H1 (cell line): ENCODE measurements at places on chromosomes 13 and 19. TPM values are rescaled to one million over a fixed set of nuclear protein-coding genes. Genes with fewer than 3 reads are reported as not detected.
A peak's percentile ranks its signal among the peaks of the same experiment; 100 is the strongest.

The IZUMO4 gene
- total RNA-seq, result 1.3 and 1.8 TPM in 2 replicates

The ZNF333 gene
- total RNA-seq, result 7.3 and 7.5 TPM in 2 replicates

The XRCC1 gene
- 42.5 and 48.5 TPM in 2 replicates for total RNA-seq

The NLRP5 gene
- total RNA-seq, result not detected in 2 replicates

The ADAMTS10 gene
- 14.0 and 17.4 TPM in 2 replicates for total RNA-seq

The CTXN1 gene
- total RNA-seq, result 58.0 and 64.5 TPM in 2 replicates

The CGB5 gene
- total RNA-seq, result 0.63 TPM in 1 of 2 replicates, not detected in the other

The CHST8 gene
- 9.9 and 10.8 TPM in 2 replicates for total RNA-seq

DNA sequence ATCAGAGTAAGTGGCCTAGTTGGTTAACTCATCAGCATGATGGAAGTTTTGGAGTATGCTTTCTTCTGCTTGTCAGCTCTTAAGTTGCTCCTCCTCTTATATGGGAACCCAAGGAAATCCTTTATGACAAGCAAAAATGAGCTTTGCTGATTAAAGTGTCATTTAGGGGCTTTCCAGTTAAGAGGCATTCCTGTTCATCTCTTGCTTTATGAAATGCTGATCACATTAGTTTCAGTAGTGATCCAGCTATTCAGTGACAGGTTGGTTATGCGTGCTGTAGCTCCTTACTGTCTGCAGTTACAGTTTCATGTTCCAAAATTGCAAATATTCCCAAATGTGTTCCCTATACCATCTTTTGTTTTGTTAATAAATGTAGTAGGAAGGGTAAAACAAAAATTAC lies 146.6 kb downstream of the CDK8 start:
- no peak overlapping the region; the same call in 1 of the 2 replicates for H3K27ac ChIP-seq
- H3K4me3 ChIP-seq, result no peak overlapping the region
- no peak for DNase-seq
- H3K27me3 ChIP-seq, result no peaks in the 10 kb centered on the region

GRCh38 chr19:5171711-5172110 lies 168.9 kb downstream of the PTPRS start:
- no peak for DNase-seq
- no peak overlapping the region for H3K4me3 ChIP-seq
- H3K27me3 ChIP-seq, result no peaks in the 10 kb centered on the region

DNA sequence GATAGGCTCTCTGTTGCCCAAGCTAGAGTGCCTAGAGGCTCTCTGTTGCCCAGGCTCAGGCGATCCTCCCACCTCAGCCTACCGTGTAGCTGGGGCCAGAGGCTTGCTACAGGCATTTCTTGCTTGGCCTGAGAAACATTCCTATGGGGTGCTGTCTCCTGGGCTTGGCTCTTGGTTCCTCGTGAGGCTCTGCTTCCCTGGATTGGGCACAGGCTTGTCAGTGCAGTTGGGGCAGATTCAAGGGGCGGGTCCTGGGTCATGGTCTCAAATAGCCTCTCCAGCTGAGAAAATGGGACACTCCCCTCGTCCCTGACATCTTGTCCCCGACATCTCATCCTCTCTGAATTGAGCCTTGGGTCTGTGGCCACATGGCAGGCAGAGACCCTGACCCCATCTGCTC lies 4.9 kb downstream of the TSSK6 start:
- H3K4me1 ChIP-seq, result no peaks in the 10 kb centered on the region
- no peaks in the 10 kb centered on the region for H3K27me3 ChIP-seq
- H3K4me3 ChIP-seq, result no peak overlapping the region
- H3K36me3 ChIP-seq, result peaks cover under 1% of the 10 kb centered on the region; the same call in 1 of the 2 replicates

- DNase-seq, result no peak
- no peaks in the 10 kb centered on the region for H3K27me3 ChIP-seq
- H3K27ac ChIP-seq, result no peak overlapping the region
- H3K4me1 ChIP-seq, result no peaks in the 10 kb centered on the region
These were observed 28.4 kb downstream of the TMTC4 start for GRCh38 chr13:100646030-100646673.

- H3K27me3 ChIP-seq, result no peaks in the 10 kb centered on the region
- no peak for DNase-seq
- H3K4me1 ChIP-seq, result no peaks in the 10 kb centered on the region
- H3K4me3 ChIP-seq, result no peak overlapping the region
- no peak overlapping the region for H3K27ac ChIP-seq
- no peaks in the 10 kb centered on the region for H3K36me3 ChIP-seq
These were observed 540.0 kb downstream of the LMO7 start for GRCh38 chr13:76175961-76176725.

DNA sequence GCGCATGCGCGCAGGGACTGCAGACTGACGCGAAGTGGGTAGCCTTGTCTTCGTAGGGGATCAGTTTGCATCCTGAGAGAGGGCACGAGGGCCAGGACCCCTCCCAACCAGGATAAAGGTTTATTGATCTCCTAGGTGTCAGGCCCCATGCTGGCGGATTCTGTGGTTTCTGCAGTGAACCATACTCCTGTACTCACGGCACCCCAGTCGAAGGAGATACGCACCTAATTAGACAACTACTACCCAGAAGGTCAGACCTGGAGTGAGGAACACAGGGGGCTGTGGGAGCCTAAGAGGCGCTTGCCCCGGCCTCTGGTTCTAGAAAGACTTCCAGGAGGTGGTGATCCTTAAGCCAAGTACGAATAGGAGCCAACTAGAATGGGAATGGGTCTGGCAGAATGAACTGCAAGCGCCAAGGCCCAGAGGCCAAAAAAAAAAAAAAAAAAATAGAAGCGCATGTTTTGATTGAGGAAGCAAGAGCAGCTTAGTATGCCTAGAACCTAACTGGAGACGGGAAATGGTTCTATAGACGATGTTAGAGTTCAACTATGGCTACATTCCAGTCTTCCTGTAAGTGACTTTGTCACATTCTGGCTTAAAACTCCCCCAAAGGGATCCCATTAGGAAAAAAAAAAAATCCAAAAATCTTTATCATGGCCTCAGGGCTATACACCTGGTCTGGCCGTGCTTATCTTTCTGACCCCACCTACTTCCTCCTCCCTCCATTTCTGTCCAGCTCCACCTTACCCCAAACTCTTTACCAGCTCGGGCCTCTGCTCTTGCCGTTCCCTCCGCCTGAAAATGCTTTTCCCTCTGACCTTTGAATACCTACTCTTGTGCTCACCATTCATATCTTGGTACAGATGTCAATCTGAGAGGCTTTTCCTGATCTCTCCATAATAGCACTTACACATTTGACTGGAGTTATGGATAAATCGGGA lies 902 bp upstream of the ZNF428 start:
- H3K4me3 ChIP-seq, result peak overlapping the region; percentile 75
- H3K27me3 ChIP-seq, result no peaks in the 10 kb centered on the region
- H3K36me3 ChIP-seq, result no peaks in the 10 kb centered on the region
- peak overlapping the region; percentile 99 for H3K27ac ChIP-seq

DNA sequence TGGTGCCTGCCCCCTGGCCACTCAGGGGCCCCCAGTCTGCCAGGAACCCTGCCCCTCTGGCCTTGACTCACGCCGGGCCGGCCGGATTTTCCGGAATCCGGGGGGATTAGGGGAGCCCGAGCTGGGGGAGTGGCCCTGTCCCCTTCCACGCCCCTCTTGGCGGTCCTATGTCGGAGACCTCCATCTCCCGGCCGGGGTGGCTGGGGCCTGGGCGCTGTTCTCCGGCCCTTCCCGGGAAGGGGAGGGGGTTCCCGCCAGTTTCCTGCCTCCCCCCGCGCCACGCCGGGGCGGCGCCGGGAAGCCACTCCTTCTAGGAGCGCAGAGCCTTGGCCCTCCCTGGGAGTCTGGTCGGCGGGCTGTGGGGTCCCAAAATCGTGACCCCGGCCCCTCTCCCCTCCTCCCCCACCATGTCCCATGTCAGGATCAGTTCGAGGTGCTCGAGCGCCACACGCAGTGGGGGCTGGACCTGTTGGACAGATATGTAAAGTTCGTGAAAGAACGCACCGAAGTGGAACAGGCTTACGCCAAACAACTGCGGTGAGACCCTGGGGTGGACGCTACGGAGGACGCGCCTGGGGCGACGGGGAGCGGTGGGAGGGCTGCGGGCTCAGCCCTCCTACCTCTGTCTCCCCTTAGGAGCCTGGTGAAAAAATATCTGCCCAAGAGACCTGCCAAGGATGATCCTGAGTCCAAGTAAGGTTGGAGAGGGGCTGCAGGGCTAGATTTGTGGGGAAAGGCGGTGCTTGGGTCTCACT lies 1.3 kb downstream of the TRIP10 start:
- no peak for DNase-seq
- peak overlapping the region; percentile 63; the same call in 1 of the 2 replicates for H3K27ac ChIP-seq
- peak overlapping the region; percentile 84 for H3K4me3 ChIP-seq
- peaks cover 23% of the 10 kb centered on the region for H3K4me1 ChIP-seq
- H3K36me3 ChIP-seq, result peaks cover 17% of the 10 kb centered on the region

- H3K36me3 ChIP-seq, result no peaks in the 10 kb centered on the region
- no peak for DNase-seq
- H3K4me1 ChIP-seq, result peaks cover 14% of the 10 kb centered on the region
- no peak overlapping the region for H3K27ac ChIP-seq
- H3K27me3 ChIP-seq, result no peaks in the 10 kb centered on the region
These were observed 9.4 kb upstream of the CACNG6 start for GRCh38 chr19:53982001-53982451.

- no peak for DNase-seq
- H3K36me3 ChIP-seq, result no peaks in the 10 kb centered on the region
- H3K4me3 ChIP-seq, result no peak overlapping the region
These were observed 2.2 kb upstream of the ARHGAP33 start for GRCh38 chr19:35773020-35773806.

DNA sequence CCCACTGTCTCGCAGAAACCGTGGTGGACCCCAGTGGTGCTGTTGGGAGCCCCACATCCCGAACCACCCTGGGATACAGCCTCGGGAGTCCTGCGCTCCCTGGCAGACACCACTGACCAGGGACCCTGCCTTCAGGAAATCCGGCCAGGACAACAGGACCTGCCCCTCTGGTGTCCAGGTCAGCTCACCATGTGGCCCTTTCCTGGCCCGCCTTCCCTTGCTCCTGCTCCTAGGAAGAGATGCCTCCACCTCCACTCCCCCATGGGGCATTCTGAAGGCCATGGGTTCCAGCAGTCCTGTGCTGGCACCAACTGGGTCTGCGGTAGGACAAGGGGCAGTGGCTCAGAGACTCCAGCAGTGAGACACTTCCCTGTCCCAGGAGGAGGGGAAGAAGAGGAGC lies 22.5 kb upstream of the SLC7A10 start:
- H3K27me3 ChIP-seq, result no peaks in the 10 kb centered on the region
- H3K36me3 ChIP-seq, result no peaks in the 10 kb centered on the region
- no peak overlapping the region for H3K27ac ChIP-seq
- no peak for DNase-seq
- no peak overlapping the region for H3K4me3 ChIP-seq

DNA sequence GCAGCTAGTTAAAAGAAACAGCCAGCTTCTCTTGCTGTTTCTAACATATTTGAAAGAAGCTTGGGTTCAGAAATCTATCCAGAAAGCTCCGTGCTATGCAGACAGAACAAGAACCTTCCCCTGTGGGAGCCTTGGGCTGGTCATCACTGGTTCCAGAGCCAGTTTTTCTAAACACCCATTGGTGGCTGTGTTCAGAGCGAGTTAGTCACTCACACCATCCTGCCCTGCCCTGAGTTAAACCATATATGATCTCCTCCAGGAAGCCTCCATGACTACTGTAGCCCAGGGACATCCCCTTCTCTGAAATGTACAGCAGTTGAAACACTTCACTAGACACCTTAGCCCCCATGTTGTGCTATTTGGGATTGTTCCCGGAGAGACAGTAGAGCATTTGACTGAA lies 200.8 kb upstream of the SGCG start:
- no peak overlapping the region for H3K27ac ChIP-seq
- H3K27me3 ChIP-seq, result no peaks in the 10 kb centered on the region
- no peak overlapping the region for H3K4me3 ChIP-seq

DNA sequence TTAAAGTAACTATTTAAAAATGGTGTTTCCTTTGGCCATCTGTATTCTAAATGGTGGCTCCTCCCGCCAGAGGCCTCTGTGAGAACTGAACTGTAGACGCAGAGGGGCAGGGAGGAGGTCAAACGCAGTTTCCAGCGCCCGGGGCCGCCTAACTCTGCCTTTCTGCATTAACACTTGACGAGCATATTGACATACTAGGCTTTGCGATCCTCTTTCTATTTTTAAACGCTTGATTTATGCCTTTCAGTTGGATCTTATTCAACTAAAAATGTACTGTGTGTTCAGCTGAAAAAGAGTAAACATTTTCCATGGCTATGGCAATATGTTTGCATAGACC lies 74.7 kb downstream of the SPACA7 start:
- H3K4me1 ChIP-seq, result no peaks in the 10 kb centered on the region
- H3K4me3 ChIP-seq, result no peak overlapping the region
- H3K27me3 ChIP-seq, result no peaks in the 10 kb centered on the region
- no peak for DNase-seq
- no peak overlapping the region for H3K27ac ChIP-seq

DNA sequence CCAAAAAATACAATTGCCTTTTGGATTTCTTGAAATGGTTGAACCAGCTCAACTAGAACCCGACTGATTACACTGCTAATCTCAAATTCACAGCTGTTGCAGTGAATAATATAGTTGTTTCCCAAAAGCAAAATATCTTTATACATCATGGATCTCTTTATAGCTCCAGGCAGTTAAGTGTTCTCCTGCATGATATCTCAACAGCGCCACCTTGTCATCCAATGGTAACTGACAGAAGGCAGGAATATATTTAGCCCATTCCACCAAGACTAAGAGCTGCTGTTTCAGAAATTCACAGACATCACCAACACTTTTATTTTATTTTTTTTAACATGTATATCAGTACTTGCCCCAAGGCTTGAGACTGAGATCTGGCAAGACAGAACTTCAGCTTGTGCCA lies 1141.0 kb upstream of the PRR20A start:
- no peaks in the 10 kb centered on the region for H3K36me3 ChIP-seq
- no peak overlapping the region for H3K4me3 ChIP-seq
- H3K27ac ChIP-seq, result no peak overlapping the region
- peaks cover 2% of the 10 kb centered on the region for H3K27me3 ChIP-seq

GRCh38 chr19:11414544-11414943 lies 4.6 kb downstream of the RGL3 start:
- H3K4me1 ChIP-seq, result no peaks in the 10 kb centered on the region
- peaks cover 2% of the 10 kb centered on the region; the same call in 1 of the 2 replicates for H3K36me3 ChIP-seq
- no peak overlapping the region for H3K27ac ChIP-seq
- DNase-seq, result no peak
- H3K27me3 ChIP-seq, result no peaks in the 10 kb centered on the region

DNA sequence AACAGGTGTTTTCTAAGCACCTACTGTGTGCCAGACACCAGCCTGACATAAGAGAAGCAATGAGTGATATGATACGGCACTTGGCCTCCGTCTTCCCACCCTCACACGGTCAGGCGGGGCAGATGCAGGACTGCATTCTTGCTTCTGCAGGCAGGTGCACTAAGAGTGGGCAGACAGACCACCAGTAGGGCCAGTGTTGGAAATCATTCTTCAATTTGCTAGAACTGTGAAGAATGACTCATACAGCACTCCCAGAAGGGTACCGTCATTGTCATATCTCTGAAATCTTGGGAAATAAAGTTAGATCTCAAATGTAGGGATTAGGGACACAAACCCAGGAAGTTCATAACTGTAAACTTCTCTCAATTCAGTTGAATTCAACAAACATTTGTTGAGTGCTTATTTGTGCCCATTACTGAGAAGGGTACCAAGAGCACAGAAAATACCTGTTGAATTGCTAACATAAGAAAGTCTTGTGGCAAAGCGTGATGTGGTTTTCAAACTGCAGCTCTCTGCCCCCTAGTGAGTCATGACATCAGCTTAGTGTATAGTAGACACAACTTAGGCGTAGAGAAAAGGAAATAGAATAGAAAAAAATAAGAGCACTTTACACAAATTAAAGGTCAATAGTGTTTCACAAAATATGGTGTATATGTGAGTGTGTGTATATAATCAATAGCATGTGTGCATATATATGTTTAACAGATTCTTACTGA lies 76.1 kb downstream of the TEX26 start:
- H3K36me3 ChIP-seq, result no peaks in the 10 kb centered on the region
- peaks cover 2% of the 10 kb centered on the region; the same call in 1 of the 2 replicates for H3K4me1 ChIP-seq
- H3K27me3 ChIP-seq, result no peaks in the 10 kb centered on the region
- DNase-seq, result peak; percentile 17
- H3K27ac ChIP-seq, result no peak overlapping the region
- no peak overlapping the region for H3K4me3 ChIP-seq
